ENCODE measurements at places on chromosomes 1 and 21. TPM values are rescaled to one million over a fixed set of nuclear protein-coding genes. Genes with fewer than 3 reads are reported as not detected.

TSACC gene
- 3.0 TPM for total RNA-seq

RGS13 gene
- not detected for total RNA-seq

RER1 gene
- 120 TPM for total RNA-seq

FCMR gene
- total RNA-seq = 5.9 TPM

PIGR gene
- not detected for total RNA-seq

DIRAS3 gene
- 0.96 TPM for total RNA-seq

PRKAB2 gene
- total RNA-seq = 7.5 TPM

E2F2 gene
- total RNA-seq = 2.9 TPM

ABCG1 gene
- 2.4 TPM for total RNA-seq

GPR52 gene
- total RNA-seq = not detected

SYTL1 gene
- total RNA-seq = 0.50 TPM

WDTC1 gene
- total RNA-seq = 5.2 TPM

BGLAP gene
- not detected for total RNA-seq

PIGP gene
- 15.7 TPM for total RNA-seq

EBNA1BP2 gene
- total RNA-seq = 182 TPM

GAS5 gene
- total RNA-seq = 233 TPM

KCNH1 gene
- total RNA-seq = 2.1 TPM

SAMSN1 gene
- total RNA-seq = not detected

HES3 gene
- total RNA-seq = not detected

DLGAP3 gene
- total RNA-seq = 0.21 TPM

ZNF593OS gene
- not detected for total RNA-seq

ETNK2 gene
- 25.4 TPM for total RNA-seq

ESPN gene
- total RNA-seq = 1.2 TPM

ABCB10 gene
- total RNA-seq = 15.3 TPM

LIPI gene
- not detected for total RNA-seq

ECE1 gene
- total RNA-seq = 69.7 TPM

BCL2L15 gene
- 0.35 TPM for total RNA-seq

ADAMTSL4 gene
- total RNA-seq = 2.8 TPM

NCMAP gene
- total RNA-seq = 0.09 TPM

OR2T35 gene
- total RNA-seq = not detected

CD34 gene
- total RNA-seq = not detected

LCE6A gene
- not detected for total RNA-seq

GNG12 gene
- 74.5 TPM for total RNA-seq

KCNJ15 gene
- not detected for total RNA-seq

RHD gene
- total RNA-seq = not detected

PLA2G2D gene
- total RNA-seq = not detected

ADGRB2 gene
- total RNA-seq = 5.6 TPM

MX2 gene
- not detected for total RNA-seq

NECTIN4 gene
- 1.6 TPM for total RNA-seq

PLEKHO1 gene
- 5.2 TPM for total RNA-seq

OSCP1 gene
- total RNA-seq = 6.6 TPM

CD84 gene
- not detected for total RNA-seq

FOXD3 gene
- 0.64 TPM for total RNA-seq

OR2L5 gene
- not detected for total RNA-seq

AMY1A gene
- not detected for total RNA-seq

RBM11 gene
- not detected for total RNA-seq

FCER1G gene
- 0.23 TPM for total RNA-seq

C8B gene
- not detected for total RNA-seq

BMP8B gene
- 5.9 TPM for total RNA-seq

TNFRSF1B gene
- 0.53 TPM for total RNA-seq

CAMK1G gene
- 0.43 TPM for total RNA-seq

EEIG2 gene
- total RNA-seq = 6.4 TPM

FAF1 gene
- 37.8 TPM for total RNA-seq

PARK7 gene
- total RNA-seq = 367 TPM

KCNA2 gene
- 0.05 TPM for total RNA-seq

KRTAP7-1 gene
- total RNA-seq = not detected

GALNT2 gene
- total RNA-seq = 123 TPM

ZNF678 gene
- total RNA-seq = 1.2 TPM

KLHDC8A gene
- total RNA-seq = 0.74 TPM

Measured in A549 treated with dexamethasone at 1 μM for 4 hours (cell line).